ENCODE measurements at places on chromosomes 4 and X.

- DNase-seq: no peak
These were observed 38.6 kb upstream of the MSMO1 start for GRCh38 chr4:165288639-165289422.

- no peak for DNase-seq
These were observed 3.9 kb downstream of the FABP2 start for GRCh38 chr4:119317990-119318389.

GRCh38 chrX:74351760-74352159 lies 47.8 kb downstream of the ZCCHC13 start:
- no peak for DNase-seq

DNA sequence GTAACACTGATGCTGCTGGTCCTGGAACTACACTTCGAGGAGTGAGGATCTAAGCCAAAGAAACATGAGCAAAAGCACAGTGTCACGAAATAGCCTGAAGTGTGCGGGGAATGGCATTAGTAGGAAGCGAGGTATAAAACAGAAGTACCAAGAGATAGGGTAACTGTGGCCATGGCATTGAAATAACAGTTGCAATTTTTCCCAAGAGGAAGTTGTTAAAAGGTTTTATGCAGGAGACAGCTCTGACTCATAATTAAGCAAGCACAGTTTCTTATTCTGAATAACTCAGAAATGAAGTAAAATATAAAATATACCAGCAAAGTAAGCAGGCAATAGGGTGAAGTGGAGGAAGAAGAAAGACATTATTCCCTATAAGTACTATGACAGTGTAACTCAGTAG lies 90.3 kb upstream of the TMEM150C start:
- no peak for DNase-seq

DNA sequence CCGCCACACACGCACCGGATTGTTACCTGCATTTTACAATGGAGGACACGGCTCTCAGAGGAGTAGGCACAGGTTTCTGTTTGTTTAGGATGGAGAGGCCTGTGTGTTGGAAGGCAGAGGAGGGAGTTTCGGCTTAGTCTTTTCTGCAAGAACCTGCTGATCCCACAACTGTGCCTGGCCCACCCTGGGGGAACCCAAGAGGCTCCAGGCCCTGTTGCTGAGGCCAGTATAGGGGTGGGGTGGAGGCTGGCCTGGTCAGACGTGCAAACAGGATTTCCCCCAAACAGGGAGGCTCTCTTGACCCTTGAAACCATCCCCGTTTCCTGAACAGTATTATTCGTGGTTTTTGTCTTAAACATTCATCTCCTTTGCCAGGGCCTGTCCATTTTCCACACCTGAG lies 772 bp upstream of the SLC49A3 start:
- DNase-seq: no peak

- DNase-seq: peak; percentile 13
These were observed 267.4 kb downstream of the ANK2 start for GRCh38 chr4:113316879-113317278.

GRCh38 chr4:107740950-107741701 lies 21.1 kb upstream of the PAPSS1 start:
- DNase-seq: no peak

GRCh38 chr4:172985552-172985951 lies 183.1 kb upstream of the GALNT7 start:
- DNase-seq: no peak

Measured in CD4-positive, alpha-beta memory T cell (primary cell).